BJ (cell line): ENCODE measurements at places on chromosomes 5 and 9.

GRCh38 chr5:127684726-127685467 is 18.3 kb upstream of the CCDC192 start:
- no peak for DNase-seq

DNA sequence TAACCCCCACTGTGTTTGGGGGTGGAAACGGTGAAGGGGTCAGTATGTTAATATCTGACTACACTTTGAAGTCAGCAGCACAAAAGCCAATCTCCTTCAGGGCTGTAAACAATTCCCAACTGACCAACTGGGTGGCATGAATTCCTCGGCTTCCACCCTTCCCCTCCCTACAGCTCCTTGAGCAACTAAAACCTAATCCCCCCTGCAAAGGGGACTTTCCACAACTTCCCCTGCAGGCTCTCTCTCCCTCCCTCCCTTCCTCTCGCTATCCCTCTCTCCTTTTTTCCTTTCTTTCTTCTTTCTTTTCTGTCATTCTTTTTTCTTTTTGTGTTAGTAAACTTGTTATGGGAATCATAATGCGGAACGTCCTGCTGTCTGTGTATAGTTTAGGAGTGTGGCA is 65.1 kb upstream of the PTCH1 start:
- DNase-seq: no peak

GRCh38 chr5:129244478-129244877 is 149.9 kb downstream of the ISOC1 start:
- no peak for DNase-seq

DNA sequence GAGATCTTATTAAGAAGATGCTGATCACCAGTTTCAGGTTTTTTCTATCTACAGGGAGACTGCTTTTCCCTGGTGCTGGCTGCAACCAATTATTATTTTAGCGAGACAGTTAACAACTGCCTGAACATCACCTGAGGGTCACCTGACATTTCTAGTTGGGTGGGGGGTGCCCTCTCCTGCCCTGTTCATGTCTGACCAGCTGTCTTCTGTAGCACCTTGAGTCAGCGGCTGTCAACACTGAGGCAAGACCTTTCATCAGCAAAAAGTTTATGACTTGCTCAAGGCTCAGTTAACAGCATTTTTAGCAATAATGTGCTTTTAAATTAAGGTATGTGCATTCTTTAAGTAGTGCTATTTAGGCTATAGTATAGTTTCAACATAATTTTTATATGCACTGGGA is 58.0 kb downstream of the ADCY2 start:
- no peak for DNase-seq

DNA sequence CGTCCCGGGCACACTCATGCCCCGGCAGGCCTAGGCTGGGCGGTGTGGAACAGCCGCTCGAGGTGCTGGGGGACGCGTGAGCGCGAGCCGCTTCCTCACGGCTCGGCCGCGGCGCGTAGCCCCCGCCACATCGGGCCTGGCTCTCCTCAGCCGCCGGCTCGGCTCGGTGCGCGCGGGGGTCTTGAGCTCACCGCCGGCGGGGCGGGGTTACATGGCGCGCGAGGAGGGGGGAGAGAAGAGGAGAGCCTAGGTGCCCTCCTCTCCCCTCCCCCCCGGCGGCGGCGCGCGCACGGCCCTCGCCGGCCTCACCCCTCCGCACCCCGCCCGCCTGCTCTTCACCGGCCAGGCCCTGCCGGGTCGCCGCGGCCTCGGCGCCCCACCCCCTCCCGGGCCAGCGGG is 7.7 kb downstream of the RANBP6 start:
- DNase-seq: no peak

DNA sequence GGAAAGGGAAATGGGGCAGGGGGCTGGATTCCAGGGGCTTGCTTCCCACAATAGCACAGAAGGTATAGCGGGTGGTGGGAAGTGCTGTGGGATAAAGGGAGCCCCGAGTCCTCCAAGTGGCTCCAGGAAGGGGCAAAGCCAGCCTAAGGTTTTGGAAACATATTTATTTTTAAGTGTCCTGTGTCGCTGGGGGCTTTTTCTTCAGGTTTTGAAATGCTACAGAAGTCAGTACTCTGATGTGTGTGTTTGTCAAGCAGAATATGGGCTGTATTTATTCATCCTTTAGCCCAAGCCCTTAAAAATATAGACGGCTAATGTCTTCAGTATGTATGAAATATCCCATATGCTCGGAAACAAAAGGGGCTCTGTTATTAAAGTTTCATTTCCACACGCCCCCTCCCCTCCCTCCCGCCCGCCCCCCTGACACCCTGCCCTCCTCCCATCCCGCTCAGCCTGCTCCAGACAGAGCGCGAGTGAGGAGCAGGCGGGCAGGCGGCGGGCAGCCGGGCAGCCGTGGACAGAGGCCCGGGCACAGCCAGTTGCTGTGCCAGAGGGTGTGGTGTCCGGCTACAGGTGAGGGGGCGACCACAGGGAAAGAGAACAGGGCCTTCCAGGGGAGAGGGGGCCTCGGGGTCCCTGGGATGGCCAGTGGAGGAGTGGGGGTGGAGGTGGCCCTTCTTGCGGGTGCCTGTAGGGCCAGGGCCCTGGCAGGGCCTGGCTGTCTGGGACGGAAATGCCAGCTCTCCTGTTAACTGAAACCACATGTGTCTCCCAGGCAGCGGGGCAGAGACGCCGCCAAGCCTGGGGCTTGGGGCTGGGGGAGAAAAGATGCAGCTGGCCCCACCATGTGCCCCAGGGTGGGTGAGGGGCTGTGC is 39.6 kb upstream of the SYNPO start:
- no peak for DNase-seq
